ENCODE measurements at places on chromosomes 6 and 20.

GRCh38 chr6:44275749-44276648 lies 5.7 kb downstream of the TMEM151B start:
- no peak for DNase-seq

GRCh38 chr6:72704979-72705378 lies 83.1 kb downstream of the KCNQ5 start:
- no peak for DNase-seq

DNA sequence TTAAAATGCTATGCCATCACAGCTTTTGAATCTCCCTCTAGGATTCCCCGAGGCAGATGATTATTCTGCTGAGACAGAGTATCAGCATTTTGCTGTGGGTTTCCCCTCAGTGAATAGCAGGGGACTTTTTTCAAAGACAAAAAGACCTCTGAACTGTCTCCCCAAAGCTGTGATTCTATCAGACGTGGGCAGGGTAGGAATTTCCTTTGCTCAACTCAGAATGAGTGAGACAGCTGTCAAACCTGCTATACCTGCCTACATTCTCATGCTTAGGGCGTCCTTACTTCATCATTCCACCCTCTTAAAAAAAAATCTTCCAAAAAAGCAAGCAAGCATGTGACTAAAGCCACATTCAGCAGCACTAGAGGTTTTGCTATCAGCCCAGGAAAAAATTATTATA lies 147.6 kb upstream of the FAM83B start:
- DNase-seq, result no peak

GRCh38 chr6:169415179-169415578 lies 161.5 kb upstream of the THBS2 start:
- no peak for DNase-seq

- DNase-seq, result no peak
Measured at GRCh38 chr20:51189814-51190782, 167.2 kb upstream of the KCNG1 start.

DNA sequence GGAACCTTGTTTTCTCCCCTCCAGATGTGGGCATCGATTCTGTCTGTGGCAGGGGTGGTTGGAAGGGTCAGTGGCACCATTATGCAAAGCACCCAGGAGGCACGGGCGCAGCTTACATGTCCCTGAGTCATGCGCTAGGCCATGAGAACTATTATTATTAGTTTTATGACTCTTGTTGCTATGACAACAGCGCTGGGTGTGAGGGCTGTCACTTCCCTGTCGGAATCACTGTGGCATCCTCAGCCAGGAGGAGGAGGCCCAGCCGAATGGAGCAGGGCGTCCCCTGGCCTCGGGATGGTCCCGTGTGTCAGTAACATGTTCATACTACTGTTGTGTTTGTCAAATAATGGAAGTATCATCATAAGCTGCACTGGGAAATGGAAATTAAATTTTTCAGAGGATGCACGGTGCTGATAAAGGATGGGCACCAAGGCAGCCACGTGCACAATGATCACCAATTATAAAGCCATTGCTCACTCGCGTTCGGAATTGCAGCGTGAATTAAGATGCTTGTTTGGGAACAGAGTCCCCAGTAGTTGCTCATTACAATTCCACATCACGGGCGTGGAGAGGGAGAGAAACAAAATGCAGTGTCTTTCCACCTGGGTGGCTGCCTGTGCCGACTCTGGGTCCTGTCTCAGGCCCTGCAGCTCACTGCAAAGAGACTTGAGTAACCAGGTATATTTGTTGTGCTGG lies 247.9 kb downstream of the CDH4 start:
- DNase-seq, result no peak
